ENCODE measurements at places on chromosomes 7 and 10. TPM values are rescaled to one million over a fixed set of nuclear protein-coding genes. Genes with fewer than 3 reads are reported as not detected.

Gene NOC3L
- total RNA-seq: 7.1 TPM

Gene IKZF1
- 297 TPM for total RNA-seq

Gene GRID1
- total RNA-seq: not detected

GRCh38 chr7:8133188-8133848, 128.6 kb downstream of the ICA1 start:
- DNase-seq: no peak

GRCh38 chr10:26516540-26517101, 78.5 kb downstream of the APBB1IP start:
- no peak for DNase-seq

DNA sequence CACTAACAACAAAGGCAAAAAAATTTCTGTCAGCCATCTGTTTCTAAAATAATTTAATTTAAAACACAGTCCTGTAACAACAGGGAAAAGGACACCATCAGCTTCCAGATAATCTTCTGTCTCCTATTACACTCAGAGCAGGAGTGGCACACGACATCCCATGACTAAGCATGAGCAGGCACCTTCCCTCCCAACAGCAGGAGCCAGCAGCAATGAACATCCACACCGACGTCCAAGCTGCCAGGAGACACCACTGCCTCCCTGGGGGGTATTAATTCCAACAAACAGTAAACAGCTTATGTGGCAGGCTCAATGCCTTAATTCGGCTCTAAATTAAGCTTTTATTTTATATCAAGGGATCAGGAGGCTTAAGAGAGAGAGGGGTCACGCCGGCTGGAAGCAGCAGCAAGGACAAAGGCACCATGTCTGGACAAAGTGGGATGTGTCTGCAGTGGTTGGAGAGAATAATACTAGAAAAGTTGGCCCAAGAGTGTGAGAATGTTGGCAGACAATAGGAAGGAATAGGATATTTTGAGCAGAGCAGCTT, 45.7 kb downstream of the KIAA1549 start:
- no peak for DNase-seq

DNA sequence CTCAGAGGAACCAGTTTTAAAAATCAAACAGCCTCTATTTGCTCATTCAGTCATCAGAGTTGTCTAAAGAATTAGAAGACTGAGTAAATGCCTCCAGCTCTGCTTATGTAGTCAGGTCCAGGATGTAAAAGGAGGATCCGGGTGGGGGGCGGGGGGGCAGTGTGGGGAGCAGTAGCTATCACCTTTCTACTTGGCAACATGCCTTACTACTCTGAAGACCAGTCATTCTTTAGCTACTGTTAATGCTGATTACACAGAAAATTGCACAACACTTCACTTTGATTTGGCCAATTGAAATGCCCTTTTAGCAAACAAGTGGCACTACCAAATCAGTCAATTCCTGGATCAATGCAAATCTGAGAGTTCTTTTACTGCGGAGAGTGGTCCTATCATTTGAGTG, 164.2 kb downstream of the NXPH1 start:
- DNase-seq: no peak

Measured in CD4-positive, alpha-beta T cell (primary cell).